HFFc6 (cell line): ENCODE measurements at places on chromosomes 16 and 17. TPM values are rescaled to one million over a fixed set of nuclear protein-coding genes. Genes with fewer than 3 reads are reported as not detected.

GRCh38 chr17:79023180-79023705 lies 726 bp upstream of the C1QTNF1 start:
- DNase-seq, result no peak

- DNase-seq, result no peak
These were observed 54.8 kb downstream of the SDK2 start for GRCh38 chr17:73589363-73589980.

DNA sequence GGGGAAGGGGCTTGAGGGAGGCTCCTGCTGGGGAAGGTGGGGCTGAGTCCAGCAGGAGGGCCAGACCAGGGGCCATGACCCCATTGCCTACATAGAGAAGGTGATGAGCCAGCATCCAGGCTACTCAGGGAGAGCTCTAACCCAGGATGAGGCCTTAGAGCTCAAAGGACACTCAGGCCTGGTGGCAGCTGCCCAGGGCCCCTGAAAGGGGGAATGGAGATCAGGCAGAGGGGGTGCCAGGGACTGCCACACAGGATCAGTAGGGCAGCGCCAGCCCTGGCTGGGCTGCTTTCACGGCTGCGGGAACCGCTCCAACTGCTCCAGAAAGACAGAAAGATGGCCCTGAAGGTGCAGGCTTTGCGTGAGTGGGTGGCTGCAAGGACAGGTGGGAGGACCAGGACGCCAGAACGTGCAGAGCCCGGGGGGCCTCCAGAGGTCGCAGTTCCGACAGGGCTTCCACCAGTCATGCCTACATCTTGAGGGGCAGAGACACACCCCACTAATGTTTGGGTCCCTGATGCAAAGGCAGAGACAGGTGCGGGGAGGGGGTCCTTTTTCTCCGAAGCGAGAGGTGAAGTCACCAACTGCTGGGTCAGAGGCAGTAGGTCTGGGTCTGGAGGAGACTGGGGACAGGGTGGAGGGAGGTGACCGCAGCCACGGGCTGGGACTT lies 882 bp upstream of the ATP6V0C start:
- no peak for DNase-seq

The SMARCD2 gene
- 52.4 to 55.9 TPM (median 53.5 TPM) in 3 replicates for total RNA-seq

The SLC4A1 gene
- not detected in 3 replicates for total RNA-seq

The NOTUM gene
- not detected in 3 replicates for total RNA-seq

The MT4 gene
- total RNA-seq, result not detected in 3 replicates

The MC1R gene
- total RNA-seq, result 1.9 and 3.0 TPM in 2 replicates

DNA sequence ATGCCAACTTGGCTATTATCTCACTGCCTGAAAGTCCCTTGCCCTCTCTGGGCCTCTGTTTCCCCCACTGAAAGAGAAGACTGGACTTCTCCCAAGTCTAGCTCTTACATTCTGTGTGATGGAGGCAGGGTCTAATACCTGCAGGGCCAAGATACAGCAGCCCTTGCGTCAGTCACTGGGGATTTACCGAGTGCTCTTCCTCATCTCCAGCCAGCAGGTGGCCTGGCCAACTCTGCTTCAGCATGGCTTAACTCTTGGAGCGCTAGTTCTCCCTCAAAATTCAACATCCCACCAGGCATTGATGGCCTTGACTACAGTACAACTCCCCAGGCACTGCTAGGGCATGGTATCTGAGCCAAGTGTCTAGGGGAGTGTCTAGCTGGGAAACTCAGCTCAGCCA lies 19.9 kb upstream of the MTMR4 start:
- no peak for DNase-seq

- DNase-seq, result no peak
These were observed 66.0 kb downstream of the SMPD3 start for GRCh38 chr16:68382296-68382718.

GRCh38 chr17:51761105-51761504 lies 397.4 kb downstream of the CA10 start:
- no peak for DNase-seq

DNA sequence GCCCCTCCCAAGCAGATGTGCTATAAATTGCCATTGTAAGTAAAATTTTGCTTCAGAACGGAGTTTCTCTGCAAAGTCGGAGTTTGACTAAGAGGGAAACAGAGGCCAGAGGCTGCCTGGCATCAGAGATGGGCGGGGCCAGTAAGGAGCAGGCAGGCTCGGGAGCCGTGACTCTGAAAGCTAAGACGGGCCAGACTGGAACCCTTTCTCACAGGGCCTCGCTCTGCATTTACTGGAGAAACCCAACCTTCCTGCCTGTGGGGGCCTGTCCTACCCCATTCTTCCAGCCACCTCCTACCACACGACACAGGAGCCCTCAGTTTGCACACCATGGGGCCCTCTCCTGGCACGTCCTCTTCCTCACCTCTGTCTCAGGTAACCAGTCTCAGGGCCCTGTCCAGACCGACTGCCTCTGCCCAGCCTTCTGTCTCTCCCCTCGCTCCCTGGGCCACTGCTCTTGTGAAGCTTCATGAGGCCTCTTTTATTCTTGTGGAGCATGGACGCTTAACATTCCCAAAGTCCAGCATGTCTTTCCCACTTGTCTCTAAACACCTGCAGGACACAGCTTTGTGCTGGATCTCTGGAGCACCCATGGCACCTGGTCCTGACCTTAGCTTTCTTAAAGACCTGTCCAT lies 48.4 kb upstream of the ACSF3 start:
- no peak for DNase-seq

DNA sequence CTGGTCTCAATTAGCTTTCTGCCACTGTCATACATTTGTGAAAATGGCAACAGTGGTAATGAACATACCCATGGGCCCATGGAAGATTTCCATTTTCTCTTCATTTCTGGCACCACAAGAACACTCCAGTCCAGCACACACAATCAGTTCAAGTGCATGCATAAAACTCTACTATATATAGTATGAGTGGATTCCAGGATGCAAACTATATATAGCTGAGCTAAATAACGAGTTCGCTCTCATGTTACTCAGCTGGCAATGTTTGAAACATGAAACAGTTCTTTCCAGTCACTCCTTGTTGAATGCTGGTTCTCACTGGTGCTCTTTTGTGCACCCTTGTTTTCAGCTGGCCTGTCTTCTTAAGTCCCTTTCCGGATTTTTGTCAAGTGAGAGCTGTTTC lies 75.2 kb upstream of the DHX40 start:
- DNase-seq, result no peak

DNA sequence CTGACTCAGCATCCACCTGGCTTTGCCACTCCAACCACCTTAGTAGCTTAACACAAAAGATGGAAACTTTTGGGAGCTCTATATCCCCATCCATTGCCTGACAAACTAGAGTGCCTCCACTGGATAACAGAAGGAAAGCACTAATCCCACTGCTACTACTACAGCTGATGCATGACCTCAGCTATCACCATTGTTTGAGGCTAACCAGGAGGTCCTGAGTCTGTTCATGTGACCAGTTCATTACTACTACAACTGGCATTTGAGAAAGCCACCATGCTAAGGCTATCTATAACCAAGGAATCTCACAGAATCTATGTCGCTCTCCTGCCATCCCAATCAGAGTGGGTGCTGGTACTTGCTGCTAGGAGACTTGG lies 604.3 kb upstream of the CA10 start:
- no peak for DNase-seq

DNA sequence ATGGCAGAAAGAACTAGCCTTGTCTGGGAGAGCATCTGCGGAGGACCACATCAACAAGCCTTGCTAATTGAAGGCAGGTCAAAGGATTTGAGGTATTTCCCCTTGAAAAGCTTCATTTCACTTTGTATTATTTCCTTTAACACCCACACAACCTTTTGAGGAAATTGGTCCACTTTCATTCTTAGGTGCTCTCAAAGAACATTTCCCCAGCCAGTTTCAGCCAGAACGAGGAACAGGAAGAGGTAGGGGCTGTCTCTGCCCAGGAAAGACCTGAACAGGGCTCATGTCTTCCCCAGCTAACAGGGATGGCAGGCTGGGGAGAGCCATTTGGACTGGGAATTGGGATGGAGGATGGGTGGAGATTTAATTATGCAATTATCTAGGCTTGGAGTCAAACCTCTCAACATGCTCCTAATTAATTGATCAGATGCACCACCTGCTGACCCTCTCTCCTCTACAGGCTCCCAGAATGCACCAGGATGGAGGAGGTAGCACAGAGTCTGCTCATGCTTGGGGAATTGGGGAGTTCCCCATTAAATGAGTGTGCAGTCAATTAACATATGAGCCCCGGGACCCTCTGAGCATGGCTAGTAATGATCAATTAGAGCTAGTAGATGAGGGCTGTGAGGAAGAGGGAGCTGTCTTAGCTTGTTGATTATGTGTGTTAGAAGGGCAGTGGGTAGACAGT lies 84.6 kb downstream of the GP2 start:
- no peak for DNase-seq

GRCh38 chr16:29989111-29989858 lies 6.1 kb downstream of the HIRIP3 start:
- DNase-seq, result no peak

DNA sequence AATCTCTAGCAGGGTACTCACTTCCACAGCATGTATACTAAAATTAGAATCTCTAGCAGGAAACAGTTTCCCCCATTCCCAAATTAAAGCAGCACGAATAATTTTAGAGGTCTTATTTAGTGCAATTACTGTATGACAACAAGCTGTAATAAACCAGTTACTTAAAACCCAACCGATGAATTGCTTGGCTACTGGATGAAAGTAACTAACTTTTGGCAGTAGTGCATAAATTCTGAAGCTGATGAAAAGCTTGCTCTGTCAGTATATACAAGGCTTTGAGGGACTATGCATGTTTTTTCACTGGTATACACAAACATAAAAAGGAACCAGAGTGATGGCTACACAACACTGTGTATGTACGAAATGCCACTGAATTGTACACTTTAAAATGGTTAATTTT lies 89.4 kb downstream of the CFDP1 start:
- no peak for DNase-seq

The CCL1 gene
- total RNA-seq, result not detected in 3 replicates

The CACNA1G gene
- total RNA-seq, result 0.03 and 0.05 TPM in 2 replicates

The KRT33B gene
- 0.91 to 1.8 TPM (median 1.6 TPM) in 3 replicates for total RNA-seq

The NPIPB9 gene
- 0.16 to 0.42 TPM (median 0.29 TPM) in 3 replicates for total RNA-seq

The CYGB gene
- 0.26 to 0.50 TPM in 2 of 3 replicates, not detected in the other for total RNA-seq

The CENPX gene
- total RNA-seq, result 58.2 to 68.0 TPM (median 66.7 TPM) in 3 replicates

DNA sequence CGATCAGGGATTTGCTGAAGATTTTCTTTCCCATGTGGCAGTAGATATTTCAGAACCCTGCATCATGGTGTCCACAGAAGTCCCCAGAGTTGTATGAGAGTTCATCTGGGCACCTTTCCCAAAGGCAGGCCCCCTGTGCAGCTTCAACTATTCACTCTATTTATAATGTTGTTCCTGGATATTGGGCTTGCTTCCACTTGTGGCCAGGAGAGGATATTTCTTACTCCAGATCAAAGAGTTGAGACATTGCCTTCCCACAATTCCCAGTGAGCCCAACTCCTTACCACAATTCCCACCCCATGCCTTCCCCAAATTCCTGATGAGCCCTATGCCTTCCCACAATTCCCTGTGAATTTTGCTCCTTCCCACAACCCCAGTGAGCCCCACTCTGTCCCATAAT lies 206.9 kb downstream of the WWOX start:
- no peak for DNase-seq

DNA sequence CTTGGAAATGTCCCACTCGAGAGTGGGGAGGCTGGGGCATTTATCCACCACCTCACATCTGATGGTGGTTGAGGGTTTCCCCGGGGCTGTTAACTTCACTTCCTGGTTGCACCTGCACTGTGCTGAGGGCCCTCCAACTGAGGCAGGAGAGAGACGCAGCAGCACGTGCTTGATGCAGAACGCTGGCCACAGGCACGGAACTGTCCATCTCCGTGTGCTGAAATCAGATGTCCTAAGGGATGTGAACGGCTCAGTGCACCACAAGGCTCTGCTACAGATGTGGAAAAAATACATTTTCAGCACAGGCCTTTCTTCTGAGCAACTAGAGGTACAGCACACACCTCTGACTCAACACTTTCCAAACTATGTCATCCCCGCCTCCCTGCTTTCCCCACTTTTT lies 114.8 kb upstream of the C16orf82 start:
- no peak for DNase-seq

GRCh38 chr17:8447799-8448198 lies 12.1 kb downstream of the NDEL1 start:
- no peak for DNase-seq

The CNGB1 gene
- total RNA-seq, result not detected in 3 replicates

DNA sequence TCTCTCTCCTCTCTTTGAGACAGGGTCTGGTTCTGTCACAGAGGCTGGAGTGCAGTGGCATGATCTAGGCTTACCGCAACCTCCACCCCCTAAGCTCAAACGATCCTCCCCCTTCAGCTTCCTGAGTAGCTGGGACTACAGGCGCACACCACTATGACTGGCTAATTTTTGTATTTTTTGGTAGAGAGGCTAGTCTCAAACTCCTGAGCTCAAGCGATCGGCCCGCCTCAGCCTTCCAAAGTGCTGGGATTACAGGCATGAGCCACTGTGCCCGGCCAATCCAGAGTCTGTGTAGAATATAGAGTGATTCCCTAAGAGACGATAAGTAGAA lies 65.8 kb upstream of the RPH3AL start:
- DNase-seq, result no peak

GRCh38 chr16:52114379-52114778 lies 432.6 kb downstream of the TOX3 start:
- no peak for DNase-seq

The VTN gene
- total RNA-seq, result 0.63 to 0.76 TPM (median 0.72 TPM) in 3 replicates

GRCh38 chr17:55897301-55897700 lies 146.4 kb downstream of the PCTP start:
- DNase-seq, result no peak

DNA sequence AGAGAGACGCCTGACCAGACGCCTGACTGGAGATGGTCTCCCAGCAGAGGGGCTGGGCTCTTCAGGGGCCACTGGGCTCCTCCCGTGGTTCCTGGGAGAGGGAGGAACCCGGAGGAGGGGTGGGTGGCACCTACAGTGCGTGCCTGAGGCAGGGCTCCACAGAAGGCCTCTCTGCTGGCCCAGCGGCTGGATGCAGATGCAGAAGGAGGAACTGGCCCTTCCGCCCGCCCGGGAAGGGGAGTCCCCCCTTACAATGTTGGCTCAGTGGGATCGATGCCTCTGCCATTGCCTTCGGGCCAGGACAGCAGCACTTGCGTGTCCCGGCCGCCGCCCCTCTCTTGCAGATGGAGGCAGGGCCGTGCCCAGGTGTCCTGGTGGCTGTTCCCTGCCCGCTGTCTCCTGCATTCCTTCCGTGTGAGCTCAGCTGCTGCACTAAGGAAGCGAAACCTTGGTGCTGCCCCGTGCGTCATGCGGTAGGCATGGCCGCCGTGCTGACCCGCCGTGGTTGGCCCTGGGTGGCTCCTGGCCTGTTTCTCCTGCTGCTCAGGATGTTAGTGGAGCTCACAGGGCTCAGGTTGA lies 15.1 kb downstream of the BAIAP2 start:
- no peak for DNase-seq

The VMO1 gene
- total RNA-seq, result 0.33 to 0.36 TPM in 2 of 3 replicates, not detected in the other

The ARL5C gene
- total RNA-seq, result not detected in 3 replicates

DNA sequence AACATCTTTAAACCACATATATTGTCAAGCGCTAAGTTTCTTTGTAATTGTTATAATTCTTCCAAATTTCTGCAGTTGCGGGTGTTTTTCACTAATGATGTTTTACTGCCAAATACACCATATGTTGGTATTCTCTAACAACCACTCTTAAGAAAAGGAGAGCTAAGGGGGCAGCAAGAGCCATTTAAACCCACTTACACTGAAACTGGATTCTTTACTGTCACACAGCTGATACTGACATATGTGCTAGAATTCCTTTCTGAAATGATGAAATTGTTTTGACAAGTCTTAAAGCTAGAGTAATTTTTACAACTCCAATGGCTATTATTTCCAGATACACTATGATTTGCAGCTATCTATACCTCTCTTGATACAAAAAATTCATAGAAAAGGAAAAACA lies 483.1 kb downstream of the CDH11 start:
- no peak for DNase-seq
